ENCODE measurements at places on chromosomes 12 and 14. TPM values are rescaled to one million over a fixed set of nuclear protein-coding genes. Genes with fewer than 3 reads are reported as not detected.

The STYK1 gene
- 1.6 TPM for total RNA-seq

The COL2A1 gene
- 0.18 TPM for total RNA-seq

The BCL11B gene
- total RNA-seq, result 0.30 TPM

The ASB2 gene
- total RNA-seq, result 4.2 TPM

The INTS13 gene
- 49.2 TPM for total RNA-seq

The WNT1 gene
- total RNA-seq, result not detected

The PLBD1 gene
- 1.2 TPM for total RNA-seq

The SALL2 gene
- total RNA-seq, result 4.4 TPM

The IL22 gene
- not detected for total RNA-seq

The DNAI7 gene
- not detected for total RNA-seq

The ADCY4 gene
- 0.97 TPM for total RNA-seq

The SLC38A4 gene
- total RNA-seq, result 4.2 TPM

The FOXN4 gene
- total RNA-seq, result not detected

The RGS6 gene
- not detected for total RNA-seq

The CLEC6A gene
- total RNA-seq, result not detected

The GDF3 gene
- not detected for total RNA-seq

The CDKL1 gene
- 7.4 TPM for total RNA-seq

The PTPRQ gene
- 2.9 TPM for total RNA-seq

The RFX4 gene
- total RNA-seq, result not detected

The LHX5 gene
- total RNA-seq, result not detected

The MGP gene
- 6.7 TPM for total RNA-seq

The CNTN1 gene
- 3.6 TPM for total RNA-seq

The NRIP2 gene
- not detected for total RNA-seq

The GPRC5A gene
- 6.2 TPM for total RNA-seq

The PAH gene
- not detected for total RNA-seq

The HVCN1 gene
- total RNA-seq, result 2.7 TPM

The ARMH4 gene
- 11.3 TPM for total RNA-seq

The LEMD3 gene
- total RNA-seq, result 34.7 TPM

The SAMD15 gene
- 0.88 TPM for total RNA-seq

The TBC1D30 gene
- total RNA-seq, result 0.42 TPM

The TGM1 gene
- 2.1 TPM for total RNA-seq

The SCFD1 gene
- total RNA-seq, result 147 TPM

The ESR2 gene
- total RNA-seq, result under 0.01 TPM

The PRPF39 gene
- total RNA-seq, result 40.1 TPM

The SYT1 gene
- 9.8 TPM for total RNA-seq
